ENCODE measurements at places on chromosomes 6 and 20.

- no peak for DNase-seq
These were observed 147.7 kb downstream of the SOBP start for GRCh38 chr6:107637316-107638315.

GRCh38 chr6:155584006-155584405 lies 128.4 kb upstream of the NOX3 start:
- no peak for DNase-seq

GRCh38 chr6:116298973-116299372 lies 19.2 kb upstream of the TSPYL1 start:
- DNase-seq = no peak

DNA sequence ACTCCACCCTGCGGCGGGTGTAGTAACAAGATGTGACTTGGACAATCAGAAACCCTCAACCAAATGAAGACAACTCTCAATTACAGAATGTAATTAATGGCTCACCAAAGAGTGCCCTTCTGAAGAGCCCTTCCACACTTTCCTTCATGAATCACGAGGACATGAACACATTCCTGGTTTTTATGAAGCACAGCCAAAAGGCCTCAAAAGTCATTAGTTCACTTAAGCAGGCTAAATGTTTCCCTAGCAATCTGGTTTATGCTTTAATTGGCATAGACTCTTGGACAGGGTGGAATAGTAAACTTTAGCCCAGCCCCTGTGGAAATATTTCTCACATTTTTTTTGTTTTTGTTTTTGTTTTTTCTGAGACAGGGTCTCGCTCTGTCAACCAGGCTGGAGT lies 20.5 kb downstream of the CPNE5 start:
- no peak for DNase-seq

- DNase-seq = no peak
These were observed 563 bp downstream of the MGME1 start for GRCh38 chr20:17969278-17969883.

DNA sequence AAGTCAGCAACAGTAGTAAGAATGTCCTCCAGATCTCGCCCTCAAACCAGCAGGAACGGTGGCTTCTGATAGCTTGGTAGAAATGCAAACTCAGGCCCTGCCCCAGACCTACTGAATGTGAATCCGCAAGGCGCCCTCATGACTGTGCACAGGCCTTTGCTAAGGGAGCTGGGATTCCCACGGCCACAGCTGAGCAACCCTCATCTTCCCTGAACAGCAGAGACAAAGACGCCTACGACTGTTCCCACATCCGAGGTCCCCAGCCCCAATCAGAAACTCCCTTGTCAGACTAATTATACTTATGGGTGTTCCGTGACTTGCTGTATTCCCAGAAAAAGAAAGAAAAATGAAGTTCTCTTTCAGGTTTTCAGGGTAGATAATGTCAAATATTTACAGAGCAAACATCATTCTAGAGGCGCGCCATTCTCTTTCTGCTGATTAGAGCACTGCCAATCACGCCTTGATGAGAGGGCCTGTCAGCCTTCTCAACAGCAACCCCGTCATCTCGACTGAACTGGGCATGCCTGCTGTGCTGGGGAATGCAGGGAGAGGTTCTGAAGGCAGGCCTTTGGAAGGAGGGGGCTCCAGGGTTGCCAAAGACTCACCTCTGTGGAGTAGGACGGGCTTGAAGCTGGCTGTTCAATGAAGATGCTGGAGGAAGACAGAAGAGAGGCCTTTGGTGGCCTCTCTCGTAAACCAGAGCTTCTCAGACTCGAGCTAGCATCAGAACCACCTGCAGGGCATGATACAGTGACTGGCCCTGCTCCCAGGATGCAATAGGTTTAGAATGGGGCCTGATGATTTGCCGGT lies 79.9 kb downstream of the ZNF217 start:
- DNase-seq = no peak

GRCh38 chr6:47144306-47144705 lies 102.2 kb upstream of the ADGRF1 start:
- DNase-seq = no peak

DNA sequence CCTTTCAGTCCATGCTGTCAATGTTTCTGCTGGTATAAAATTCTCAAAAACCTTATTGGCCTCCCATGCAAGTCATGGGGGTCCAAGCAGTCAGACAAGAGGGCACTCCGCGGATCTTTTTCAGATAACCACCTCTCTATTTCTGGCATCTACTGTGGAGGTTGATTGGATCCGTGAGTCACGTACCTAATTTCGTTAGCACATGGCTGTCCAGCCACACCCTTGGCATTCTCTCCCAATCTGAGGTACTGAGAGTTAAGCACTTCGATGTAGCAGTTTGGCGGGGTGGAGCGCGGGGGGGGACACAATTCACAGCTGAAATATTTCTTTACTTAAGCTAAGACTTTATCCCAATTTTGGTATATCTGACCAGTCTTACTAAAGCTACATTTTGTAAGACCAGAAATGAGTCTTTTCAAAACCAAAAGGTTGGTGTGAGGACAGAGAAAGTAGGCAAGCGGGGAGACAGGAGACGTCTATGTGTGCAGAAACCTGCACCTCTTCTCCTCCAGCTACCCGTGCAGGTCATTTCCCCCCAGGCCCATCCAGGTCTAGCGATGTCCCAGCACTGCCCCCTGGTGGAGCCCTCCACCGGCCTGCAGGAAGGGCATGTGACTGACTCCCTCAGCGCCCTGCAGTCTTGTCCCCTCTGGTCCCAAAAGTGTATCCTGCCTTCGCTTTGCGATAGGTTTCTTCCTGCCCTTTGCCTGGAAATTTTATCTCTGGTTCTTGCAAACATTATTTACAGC lies 113.1 kb downstream of the ADAT2 start:
- DNase-seq = peak; percentile 52

- DNase-seq = no peak
These were observed 38.9 kb downstream of the CDK19 start for GRCh38 chr6:110776413-110776812.

DNA sequence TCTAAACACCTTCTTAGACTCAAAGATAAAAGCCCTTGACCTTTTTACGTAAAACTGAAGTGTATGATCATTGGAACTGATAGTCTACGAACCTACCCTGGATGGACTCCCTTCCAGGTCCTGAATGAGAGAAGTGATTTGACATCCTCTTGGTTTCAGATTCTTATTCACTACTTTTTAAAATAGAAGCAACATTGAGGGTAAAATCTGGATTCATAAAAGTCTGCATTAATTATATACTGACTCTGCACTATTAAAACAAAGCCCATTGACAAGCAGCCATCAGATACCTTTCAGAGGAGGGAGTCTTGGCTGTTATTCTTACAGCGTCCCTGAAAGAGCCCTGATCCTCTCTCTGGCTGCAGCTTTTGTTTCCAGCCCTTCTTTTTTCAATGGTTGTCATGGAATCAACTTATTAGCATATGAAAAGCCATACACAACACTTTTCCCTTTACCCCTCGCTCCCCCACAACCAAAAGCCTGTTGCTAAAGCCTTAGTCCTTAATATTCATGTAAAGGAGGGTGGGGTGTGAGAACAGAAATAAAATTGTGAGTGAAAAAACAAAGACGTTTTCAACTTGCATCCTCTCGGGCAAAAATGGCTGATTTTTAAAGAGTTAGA lies 270.0 kb upstream of the MARCKS start:
- DNase-seq = no peak

- no peak for DNase-seq
These were observed 5.1 kb downstream of the PRND start for GRCh38 chr20:4726710-4727397.

DNA sequence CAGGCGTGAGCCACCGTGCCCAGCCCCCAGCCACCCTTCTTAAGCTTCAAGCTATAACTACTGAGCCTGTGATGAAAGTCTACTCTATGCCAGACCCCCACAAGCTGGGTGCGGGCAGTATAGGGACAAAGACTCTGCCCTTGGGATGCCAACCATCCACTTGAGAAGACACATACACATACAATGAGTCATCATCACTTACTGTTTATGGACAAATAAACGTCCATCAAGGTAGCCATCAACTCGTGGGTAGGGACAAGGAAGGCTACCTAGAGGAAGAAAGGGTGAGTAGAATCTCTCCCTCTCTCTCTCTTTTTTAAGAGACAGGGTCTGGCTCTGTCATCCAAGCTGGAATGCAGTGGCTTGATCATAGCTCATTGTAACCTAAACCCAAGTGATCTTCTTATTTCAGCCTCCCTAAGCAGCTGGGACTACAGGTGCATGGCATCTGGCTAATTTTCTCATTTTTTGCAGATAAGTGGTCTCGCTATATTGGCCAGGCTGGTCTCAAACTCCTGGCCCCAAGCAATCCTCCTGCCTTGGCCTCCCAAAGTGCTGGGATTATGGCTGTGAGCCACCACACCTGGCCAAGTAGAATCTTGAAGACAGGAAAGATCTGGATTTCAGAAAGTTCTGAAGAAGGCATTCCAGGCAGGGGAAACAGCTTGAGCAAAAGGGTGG lies 2.6 kb upstream of the TP53INP2 start:
- DNase-seq = no peak

DNA sequence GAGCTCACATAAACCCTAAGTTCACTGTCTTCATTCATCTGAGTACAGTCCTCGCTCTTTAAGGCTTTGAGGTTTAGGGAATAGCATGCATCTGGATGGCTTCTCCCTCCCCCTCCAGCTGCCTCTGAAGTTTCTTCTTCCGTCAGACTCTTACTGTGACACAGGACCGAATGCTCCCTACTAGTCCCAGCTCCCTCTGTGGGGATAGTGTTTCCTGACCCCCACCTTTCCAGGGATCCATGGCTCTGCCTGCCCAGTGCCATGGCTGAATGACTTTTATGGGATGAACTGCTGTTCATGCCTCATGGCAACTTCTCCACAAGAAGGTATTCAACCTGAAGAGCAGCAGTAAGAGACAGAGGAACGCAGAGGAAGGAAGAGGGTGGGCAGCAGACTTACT lies 79.8 kb upstream of the EMILIN3 start:
- DNase-seq = no peak

GRCh38 chr20:32779500-32780211 lies 17.5 kb downstream of the DNMT3B start:
- no peak for DNase-seq

DNA sequence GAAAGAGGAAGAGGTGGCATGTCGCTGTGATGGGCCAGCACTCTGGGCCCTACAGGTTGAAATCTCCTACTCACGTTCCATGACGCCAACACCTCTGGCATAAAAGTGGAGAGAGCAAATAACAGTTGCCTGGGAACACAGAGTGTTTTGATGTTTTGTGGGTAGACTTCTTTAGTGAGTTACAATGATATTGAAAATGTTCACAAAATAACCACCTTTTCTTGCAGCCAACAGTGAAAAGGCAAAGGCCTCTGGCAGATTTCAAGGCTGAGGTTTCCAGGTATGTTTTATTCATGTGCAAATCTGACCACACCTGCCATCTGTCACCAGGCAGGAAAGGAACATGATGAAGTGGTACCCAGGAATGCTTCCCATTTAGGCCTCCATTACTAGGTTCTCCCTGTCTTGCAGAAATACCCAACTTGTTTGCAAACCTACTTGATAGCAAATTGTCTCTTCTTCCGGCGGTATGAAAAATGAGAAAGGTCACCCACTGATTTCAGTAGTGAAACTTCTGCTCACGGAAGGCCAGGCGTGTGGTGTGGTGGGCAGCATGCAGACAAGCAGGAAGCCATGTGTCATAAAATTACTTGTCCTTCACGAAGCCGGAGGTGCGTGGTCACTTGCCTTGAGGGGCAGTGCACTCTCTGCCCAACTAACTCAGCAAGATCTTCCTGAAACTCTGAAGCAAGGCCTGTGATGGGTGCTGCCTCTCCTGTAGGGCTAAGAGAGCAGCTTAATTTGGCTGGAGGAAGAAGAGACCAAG lies 299.1 kb upstream of the PRDM1 start:
- DNase-seq = no peak

DNA sequence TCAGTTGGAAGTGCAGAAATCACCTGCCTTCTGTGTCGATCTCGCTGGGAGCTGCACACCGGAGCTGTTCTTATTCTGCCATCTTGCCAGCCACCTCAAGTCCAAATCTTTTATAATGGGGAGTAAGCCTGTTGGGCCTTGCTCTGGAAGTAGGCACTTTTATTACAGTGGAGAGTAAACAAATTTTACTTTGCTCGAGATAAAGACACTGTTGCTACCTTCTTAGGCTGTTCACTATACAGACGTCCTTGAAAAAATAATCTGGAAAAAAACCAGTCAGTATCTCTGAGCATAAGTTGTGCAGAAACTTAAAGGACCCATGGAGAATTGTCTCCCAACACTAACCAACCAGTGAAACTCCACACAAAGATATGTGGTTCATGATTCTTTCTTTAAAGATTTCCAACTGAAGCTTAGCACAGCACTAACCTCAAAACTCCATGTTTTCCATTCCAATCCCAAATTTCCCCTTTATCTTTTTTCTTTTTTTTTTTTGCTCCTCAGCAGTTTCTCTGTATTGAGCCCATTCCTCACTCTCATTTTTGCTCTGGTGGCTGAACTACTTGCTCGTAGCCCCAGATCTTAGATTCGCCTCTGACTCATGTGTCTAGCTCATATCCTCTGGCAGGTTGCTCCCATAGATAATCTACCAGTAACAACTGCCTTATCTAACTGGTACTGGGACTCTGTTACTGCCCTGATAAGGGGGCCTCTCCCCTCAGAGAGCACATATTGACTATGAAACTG lies 34.3 kb upstream of the COL9A1 start:
- no peak for DNase-seq

DNA sequence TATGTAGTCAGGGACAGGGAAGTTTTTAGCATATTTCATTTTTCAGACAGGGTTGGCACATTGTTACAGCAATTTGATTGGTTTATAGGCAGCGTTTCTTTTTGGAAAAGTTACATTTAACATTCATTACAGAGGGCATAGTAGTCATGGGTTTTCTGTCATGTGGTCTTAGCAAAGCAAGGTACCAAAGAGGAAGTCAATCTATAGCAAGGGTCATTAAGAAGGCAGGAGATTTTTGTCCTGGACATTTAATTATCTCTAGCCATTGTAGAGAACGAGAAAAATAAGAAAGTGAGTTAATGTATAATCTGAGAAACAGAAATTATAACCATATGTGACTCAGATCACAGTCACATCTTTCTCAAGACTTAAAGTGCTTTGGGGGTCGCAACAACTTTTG lies 47.4 kb downstream of the TPD52L1 start:
- DNase-seq = no peak

DNA sequence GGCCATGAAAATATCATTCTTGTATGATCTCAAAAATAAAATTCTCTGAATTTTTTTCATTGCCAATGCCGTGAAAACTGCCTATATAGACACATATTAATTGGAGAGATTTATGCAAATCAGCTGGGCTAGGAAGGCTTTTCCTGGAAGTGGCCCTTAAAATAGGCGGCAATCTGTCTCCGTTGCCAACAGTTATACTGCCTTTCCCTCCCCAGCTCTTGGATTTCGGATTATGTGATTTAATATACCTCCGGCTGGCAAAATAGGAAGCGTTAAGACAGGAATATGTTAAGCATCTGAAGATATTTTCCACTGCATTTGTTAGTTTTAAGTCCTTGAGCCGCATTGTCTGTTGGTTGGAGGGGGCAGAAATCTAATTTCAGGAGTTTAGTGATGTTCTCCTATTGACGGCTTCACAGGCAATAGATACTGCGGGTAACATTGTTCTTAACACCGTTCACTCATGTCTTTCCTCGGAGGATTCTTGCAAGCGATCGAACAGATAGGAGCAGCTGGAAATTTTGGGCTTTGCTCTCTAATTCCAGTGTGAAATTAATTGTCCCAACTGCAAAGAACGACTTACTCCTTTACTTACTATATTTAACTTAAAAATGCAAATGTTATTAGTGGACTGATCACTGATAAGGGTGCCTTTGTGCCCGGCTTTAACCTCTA lies 113.3 kb downstream of the LINC00237 start:
- DNase-seq = no peak

GRCh38 chr6:6317386-6317785 lies 3.1 kb downstream of the F13A1 start:
- DNase-seq = no peak
